IPS DF 6.9 (cell line): ENCODE measurements at places on chromosomes 7 and 10.

- H3K36me3 ChIP-seq: no peaks in the 10 kb centered on the region
- H3K27ac ChIP-seq: no peak overlapping the region
- H3K4me1 ChIP-seq: no peaks in the 10 kb centered on the region; the same call in 1 of the 2 replicates
- no peak overlapping the region for H3K4me3 ChIP-seq
- no peaks in the 10 kb centered on the region for H3K27me3 ChIP-seq
Observed at GRCh38 chr7:98088109-98088508, 18.6 kb upstream of the LMTK2 start.

GRCh38 chr10:24483701-24484100, 240.0 kb downstream of the ARHGAP21 start:
- no peak overlapping the region for H3K4me3 ChIP-seq
- H3K27me3 ChIP-seq: no peaks in the 10 kb centered on the region
- no peaks in the 10 kb centered on the region; the same call in 1 of the 2 replicates for H3K4me1 ChIP-seq

DNA sequence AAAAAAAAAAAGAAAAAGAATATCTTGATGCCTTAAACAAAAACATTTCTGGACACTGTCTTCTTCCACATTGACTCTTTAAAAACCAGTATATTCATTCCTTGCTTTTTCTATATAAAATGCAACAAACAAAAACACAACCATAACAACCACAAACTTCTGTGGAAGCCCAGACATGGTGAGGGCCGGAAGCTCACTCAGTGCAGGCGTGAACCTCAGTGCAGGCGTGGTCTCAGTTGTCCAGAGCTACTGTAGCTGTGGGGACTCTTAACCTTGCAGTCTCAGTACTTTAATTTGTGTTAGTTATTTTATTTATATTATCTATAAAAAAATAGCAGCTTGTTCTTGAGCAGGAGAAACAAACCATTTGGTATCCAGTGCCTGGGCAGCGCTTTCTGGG, 131.8 kb downstream of the DOCK1 start:
- DNase-seq: no peak
- no peak overlapping the region for H3K4me3 ChIP-seq
- H3K27me3 ChIP-seq: 0 out of 2 replicates have a peak, but pooled peaks cover 1% of the 10 kb centered on the region
- peaks cover 14% of the 10 kb centered on the region for H3K36me3 ChIP-seq
- no peaks in the 10 kb centered on the region for H3K4me1 ChIP-seq
- H3K27ac ChIP-seq: no peak overlapping the region

DNA sequence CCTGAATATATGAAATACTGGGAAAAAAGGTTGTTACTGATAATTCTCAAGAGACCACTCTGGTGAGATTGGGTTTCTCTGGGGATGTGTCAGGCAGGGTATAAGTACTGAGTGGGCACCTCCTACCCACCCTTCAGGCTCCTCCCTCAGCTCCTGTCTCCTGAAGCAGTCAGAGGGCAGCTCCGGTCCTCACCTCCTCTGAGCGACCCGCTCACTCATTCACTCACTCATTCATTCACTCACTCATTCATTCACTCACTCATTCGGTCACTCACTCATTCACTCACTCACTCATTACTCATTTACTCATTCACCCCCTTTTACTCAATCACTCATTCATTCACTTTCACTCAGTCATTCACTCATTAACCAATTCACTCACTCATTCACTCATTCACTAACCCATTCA, 6.9 kb upstream of the PFKP start:
- H3K36me3 ChIP-seq: no peaks in the 10 kb centered on the region
- no peaks in the 10 kb centered on the region for H3K4me1 ChIP-seq
- DNase-seq: no peak
- no peaks in the 10 kb centered on the region for H3K27me3 ChIP-seq
- no peak overlapping the region for H3K27ac ChIP-seq

- no peaks in the 10 kb centered on the region for H3K36me3 ChIP-seq
- H3K27me3 ChIP-seq: no peaks in the 10 kb centered on the region
- no peak for DNase-seq
- H3K27ac ChIP-seq: no peak overlapping the region
- H3K4me1 ChIP-seq: no peaks in the 10 kb centered on the region
Observed at GRCh38 chr10:126458466-126458865, 70.2 kb upstream of the ADAM12 start.
